ENCODE measurements at places on chromosomes 2 and 18. TPM values are rescaled to one million over a fixed set of nuclear protein-coding genes. Genes with fewer than 3 reads are reported as not detected.

GRCh38 chr2:54581326-54582039, 125.4 kb downstream of the SPTBN1 start:
- DNase-seq = no peak

- DNase-seq = peak; percentile 4
These were observed 643 bp downstream of the PLCL1 start for GRCh38 chr2:197804758-197805714.

DNA sequence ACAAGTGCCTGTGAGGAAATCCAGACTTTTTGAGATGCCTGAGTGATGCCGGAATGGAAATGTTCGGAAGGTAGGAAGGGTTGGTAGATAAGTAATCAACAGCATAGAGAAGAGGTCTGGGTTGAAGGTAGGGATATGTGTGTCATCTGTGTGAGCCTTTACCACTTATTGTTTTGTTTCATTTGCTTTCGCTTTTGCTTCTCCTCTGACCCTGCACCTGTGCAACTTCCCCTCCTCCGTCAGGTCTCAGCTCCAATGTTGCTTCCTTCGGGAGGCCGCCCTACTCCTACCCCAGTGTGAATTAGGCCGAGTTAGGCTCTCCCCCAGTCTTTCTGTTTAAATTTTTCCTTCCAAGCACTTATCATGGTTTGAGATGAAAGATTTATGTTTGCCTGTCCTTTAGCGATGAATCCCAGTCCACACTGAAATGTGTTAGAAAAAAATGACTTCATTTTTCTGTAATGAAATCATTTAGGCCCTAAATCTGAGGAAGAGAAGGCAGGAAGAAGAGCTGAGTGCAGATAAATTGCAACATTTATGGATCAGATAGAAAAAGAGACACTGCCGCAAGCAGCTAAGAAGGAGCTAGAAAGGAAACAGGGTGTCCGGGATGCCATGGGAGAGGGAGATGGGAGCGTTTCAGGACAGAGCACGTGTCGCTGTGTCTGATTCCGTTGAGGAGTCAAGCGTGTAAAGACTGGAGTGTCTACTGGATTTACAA, 139.6 kb upstream of the PELI1 start:
- DNase-seq = no peak

GRCh38 chr2:95238131-95238530, 30.8 kb downstream of the ZNF892 start:
- DNase-seq = no peak

GRCh38 chr2:159155791-159156190, 130.7 kb downstream of the WDSUB1 start:
- DNase-seq = no peak

GRCh38 chr2:48165070-48165753, 258.9 kb upstream of the FBXO11 start:
- no peak for DNase-seq

DNA sequence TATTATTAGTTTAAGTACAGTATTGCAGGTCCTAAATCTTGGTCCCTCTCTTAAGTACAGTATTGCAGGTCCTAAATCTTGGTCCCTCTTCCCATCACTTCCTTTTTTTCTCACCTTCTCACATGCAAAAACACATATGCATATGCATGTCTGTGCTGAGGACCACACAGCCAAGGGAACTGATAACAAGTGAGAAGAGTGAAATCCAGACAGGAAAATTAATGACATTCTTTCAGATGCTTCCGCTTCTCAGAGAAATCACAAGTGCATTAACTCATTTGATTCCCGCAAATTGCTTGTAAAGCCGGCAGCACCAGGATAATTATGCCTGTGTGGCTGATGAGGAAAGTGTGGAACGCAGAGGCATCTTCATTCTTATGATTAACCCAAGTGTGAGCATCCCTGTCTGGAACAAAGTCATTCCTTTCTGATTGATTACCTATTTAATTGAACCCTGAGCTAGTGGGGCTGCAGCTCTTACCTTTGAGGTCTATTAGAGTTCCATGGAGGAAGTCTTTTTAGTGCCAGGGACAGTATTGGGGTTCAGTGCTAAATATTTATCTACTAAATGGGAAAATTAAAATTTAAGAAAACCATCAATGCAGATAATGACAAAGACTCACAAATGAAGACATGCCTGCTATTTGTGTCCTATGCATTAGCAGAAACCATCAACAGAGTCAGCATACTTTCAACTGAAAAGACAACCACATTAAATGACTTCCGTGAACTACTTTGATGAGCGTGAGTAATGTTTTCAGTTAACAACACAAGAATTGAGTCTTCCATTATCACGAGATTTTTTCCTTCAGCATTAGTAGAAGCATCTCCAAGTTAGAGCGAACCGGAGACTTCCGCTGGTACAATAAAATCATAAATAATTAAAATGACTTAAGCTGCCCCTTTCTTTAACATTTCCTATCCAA, 220.4 kb upstream of the SLC35G4 start:
- DNase-seq = peak; percentile 64

GRCh38 chr2:217856871-217857270, 145.9 kb downstream of the TNS1 start:
- no peak for DNase-seq

DNA sequence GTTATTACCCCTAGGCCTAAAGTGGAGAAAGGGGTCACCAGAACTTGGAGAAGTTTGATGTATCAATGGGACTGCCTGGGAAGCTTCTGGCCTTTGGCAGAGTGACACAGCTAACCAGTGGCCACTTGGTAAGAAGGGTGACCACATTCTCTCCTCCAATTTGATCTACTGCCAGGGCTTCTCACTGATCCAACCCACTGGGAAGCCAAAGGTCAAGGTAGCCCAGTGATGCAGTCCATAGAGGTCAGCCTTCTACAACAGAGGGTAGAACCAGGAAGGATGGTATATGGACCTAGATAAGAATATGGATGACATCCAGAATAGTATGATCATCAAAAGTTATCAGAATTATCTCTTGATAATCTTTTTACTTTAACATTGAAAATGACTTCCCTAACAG, 493.6 kb downstream of the NYAP2 start:
- DNase-seq = peak; percentile 50

- DNase-seq = peak; percentile 38
These were observed 85.3 kb downstream of the METTL4 start for GRCh38 chr18:2485983-2486382.

DNA sequence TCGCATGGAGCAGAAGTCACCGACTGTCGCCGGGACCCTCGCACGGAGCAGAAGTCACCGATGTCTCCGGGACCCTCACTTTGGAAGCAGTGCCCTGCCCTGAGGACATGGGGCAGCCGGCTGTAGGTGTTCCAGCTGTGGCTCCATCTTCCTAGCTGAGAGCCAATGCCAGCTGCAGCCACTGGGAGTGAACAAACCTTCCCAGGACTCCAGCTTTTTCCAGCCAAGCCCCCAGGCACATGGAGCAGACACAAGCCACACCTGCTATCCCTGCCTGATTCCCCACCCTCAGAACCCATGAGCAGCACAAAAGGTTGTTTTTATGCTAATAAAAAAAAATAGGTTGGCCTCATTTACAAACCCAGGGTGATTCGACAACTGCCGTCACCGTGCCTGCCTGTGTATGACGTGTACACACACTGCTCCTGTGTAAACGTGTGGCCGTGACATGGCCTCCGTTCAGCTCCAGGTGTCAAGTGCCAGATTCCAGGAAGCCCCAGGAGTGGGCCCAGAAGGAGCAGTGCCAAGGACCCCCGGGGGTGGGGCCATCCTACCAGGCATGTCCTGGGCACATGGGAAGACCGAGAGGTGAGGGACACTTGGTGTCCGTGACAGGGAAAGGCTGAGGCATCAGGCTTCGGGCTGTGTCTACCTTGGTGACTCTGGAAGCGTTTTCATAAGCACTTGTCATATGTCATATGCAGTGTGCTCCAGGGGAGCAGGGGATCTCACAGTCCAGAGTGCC, 91.5 kb downstream of the EIPR1 start:
- no peak for DNase-seq

DNA sequence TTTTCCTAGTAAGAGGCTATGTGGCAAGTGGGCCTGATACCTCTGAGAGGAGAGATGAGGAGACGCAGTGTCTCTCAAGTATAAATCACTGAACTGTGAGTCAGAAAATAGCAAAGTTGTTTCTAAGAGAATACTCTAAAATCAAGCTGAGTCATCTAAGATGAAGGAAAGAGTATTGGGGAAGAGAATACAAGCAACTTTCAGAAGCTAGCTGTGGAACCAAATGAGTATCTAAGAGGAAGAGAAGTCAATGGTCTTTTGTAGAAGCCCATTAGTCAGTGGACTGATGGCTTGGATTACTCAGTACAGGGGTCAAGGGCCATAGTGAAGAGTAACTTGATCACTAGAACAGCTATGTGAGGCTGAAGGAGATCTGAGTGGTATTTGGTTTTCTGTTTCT, 2.7 kb upstream of the DCC start:
- DNase-seq = peak; percentile 5

DNA sequence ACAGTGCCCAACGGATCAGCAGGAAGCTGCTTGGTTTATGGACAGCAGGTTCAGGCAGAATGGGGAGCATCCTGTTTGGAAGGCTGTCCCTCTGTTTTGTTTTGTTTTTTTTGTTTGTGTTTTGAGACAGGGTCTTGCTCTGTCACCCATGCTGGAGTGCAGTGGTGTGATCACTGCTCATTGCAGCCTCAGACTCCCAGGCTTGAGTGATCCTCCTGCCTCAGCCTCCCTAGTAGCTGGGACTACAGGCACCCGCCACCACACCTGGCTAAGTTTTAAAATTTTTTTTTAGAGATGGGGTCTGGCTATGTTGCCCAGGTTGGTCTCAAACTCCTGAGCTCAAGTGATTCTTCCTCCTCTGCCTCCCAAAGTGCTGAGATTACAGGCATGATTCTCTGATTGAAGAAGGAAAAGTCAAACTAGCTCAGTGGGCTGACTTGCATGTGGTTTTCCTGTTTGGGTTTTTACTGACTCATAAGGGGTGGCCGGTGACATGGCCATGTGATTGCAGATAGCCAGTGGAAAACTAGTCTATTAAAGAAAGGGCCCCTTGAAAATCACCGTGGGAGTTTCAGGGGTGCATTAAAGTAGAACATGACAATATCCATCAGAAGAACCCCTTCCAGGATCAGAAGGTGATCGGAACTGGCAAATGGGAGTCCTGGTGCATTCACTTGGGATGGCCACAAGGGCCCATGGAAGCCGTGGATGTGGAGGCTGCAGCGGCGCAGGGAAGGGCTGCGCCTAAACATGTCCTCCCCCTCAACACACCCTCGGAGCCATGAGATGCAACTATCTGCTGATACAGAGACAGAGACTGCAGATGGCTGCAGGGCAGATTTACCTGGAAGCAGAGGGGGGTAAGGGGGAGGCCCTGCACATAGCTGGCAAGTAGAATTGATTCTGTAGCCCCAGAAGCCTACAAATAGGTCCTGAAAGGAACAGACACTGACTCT, 26.5 kb downstream of the AQP12B start:
- DNase-seq = peak; percentile 52

- DNase-seq = peak; percentile 38
These were observed 19.6 kb upstream of the KIF3C start for GRCh38 chr2:26001743-26002351.

DNA sequence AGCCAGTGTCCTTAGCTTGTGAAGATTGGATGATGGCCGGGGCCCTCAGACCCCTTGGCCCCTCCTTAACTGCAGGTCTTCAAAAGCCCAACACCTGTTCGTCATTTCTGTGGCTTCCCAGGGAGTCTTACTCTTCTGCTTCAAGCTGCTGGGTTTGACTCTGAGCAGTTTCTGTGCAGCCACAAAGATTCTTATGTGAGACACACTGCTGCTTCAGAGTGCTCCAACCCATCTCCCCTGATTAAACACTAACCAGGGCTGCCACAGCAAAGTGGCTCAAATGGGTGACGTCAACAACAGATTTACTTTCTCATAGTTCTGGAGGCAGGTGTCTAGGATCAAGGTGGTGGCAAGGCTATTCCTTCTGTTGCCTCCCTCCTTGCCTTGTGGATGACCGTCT, 40.8 kb downstream of the TSN start:
- no peak for DNase-seq

GRCh38 chr2:227608561-227609338, 5.9 kb downstream of the SCYGR3 start:
- DNase-seq = no peak

DNA sequence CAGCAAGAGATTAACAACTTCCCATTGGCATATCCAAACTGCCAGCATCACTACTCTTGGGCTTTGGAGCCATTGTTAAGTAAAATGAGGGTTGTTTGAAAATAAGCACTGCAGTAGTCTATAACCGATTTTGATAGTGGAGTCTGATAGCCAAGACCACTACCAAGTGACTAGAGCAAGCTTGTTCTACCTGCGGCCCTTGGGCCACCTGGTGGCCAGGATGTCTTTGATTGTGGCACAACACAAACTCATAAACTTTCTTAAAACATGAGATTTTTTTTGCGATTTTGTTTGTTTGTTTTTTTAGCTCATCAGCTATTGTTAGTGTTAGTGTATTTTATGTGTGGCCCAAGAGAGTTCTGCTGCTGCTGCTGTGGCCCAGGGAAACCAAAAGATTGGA, 11.0 kb downstream of the UBE2E3 start:
- no peak for DNase-seq

- DNase-seq = peak; percentile 39
These were observed 154.1 kb downstream of the FHOD3 start for GRCh38 chr18:36451454-36452251.

DNA sequence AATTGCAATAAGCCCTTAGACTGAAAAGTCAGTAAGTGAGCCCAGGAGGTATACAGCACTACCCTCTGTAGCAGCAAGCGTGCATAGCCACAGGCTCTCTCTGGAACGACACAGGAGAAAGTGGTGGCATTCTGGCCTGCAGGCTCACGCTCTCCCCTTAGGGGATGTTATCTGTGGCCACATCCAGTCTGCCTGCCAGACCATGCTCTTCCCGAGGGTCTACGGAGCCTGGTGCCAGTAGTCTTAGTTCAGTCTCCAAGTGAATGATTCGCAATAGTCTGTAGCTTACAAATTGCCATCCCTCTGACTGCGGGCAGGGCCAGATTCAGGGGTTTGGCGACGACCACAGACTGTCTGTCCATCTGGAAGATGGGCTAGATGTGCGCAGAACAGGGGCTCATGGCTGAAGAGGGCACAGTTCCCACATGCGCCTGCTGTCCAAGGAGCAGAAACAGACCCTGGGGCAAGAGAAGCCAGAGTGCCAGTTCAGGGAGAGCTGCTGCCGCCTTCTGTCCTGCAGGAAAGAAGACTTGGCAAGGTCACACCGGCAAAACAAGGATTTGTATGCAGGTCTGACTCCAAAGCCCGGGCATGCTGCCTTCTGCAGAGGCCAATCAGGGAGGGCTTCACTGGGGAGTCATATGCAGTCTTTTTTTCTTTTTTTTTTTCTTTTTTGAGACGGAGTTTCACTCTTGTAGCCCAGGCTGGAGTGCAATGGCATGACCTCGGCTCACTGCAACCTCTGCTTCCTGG, 3.5 kb upstream of the KLF11 start:
- DNase-seq = peak; percentile 26

Gene FAM117B
- total RNA-seq = 1.2 TPM

Gene RNF25
- 37.5 TPM for total RNA-seq

Gene ICOS
- total RNA-seq = not detected

Gene ARHGAP15
- total RNA-seq = 1.9 TPM

Gene CFAP210
- not detected for total RNA-seq

Gene FAM110C
- total RNA-seq = not detected

Gene CRYGD
- total RNA-seq = not detected

Gene PTPRN
- 3.2 TPM for total RNA-seq

Gene LBX2
- total RNA-seq = 10.6 TPM

Gene C1GALT1C1L
- 6.4 TPM for total RNA-seq

Gene GPBAR1
- not detected for total RNA-seq

Gene PLEKHA3
- 6.5 TPM for total RNA-seq

Measured in RPMI7951 (cell line).